ENCODE measurements at places on chromosomes 13 and 19. TPM values are rescaled to one million over a fixed set of nuclear protein-coding genes. Genes with fewer than 3 reads are reported as not detected.

Gene PEAK3
- total RNA-seq, result 0.55 TPM

Gene PDE4C
- 2.4 TPM for total RNA-seq

Gene STARD13
- total RNA-seq, result 18.6 TPM

Gene SWSAP1
- total RNA-seq, result 2.8 TPM

Gene MEIOSIN
- not detected for total RNA-seq

Data from motor neuron (in vitro differentiated cells).